ENCODE measurements at places on chromosomes 12 and 14. TPM values are rescaled to one million over a fixed set of nuclear protein-coding genes. Genes with fewer than 3 reads are reported as not detected.

The EPYC gene
- not detected for total RNA-seq

The VWF gene
- 0.02 TPM for total RNA-seq

The KRT80 gene
- not detected for total RNA-seq

GRCh38 chr14:74595006-74595735, 16.9 kb downstream of the LTBP2 start:
- DNase-seq: no peak

- no peak for DNase-seq
Observed at GRCh38 chr14:92316937-92317336, 6.0 kb upstream of the SLC24A4 start.

DNA sequence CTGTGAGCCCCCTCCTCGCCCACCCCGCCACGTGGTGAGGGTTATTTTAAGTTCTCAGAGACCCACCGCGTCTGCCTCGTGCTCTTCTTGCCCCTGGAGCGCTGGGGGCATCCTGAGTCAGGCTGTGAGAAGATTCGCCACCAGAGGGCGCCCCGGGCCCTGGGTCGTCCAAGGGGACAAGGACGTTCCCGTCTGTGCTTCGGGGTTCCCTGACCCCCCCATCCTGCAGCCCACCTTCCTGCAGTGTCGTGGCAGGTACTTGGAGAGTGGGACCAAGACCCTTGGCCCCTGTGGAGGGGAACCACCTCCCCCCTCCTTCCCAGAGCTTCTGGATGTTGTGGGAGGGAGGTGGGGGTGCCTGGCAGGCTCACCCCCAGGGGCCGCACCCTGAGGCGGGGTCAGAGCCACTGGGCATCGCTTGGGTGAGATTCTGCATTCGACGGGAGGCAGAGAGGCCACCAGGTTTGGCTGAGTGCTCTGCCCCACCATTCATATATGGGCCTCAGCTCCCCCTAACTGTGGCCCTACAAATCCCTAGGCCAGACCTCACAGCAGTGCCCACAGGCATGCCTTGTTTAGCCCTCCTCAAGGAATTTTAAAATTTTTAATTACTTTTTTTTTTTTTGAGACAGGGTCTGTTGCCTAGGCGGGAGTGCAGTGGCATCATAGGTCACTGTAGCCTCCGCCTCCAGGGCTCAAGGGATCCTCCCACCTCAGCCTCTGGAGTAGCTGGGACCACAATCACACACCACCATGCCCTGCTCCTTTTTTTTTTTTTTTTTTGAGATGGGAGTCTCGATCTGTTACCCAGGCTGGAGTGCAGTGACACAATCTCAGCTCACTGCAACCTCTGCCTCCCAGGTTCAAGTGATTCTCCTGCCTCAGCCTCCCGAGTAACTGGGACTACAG, 17.0 kb downstream of the RHOF start:
- DNase-seq: peak; percentile 90

- peak; percentile 75 for DNase-seq
Observed at GRCh38 chr12:130775953-130776856, 60.1 kb upstream of the RIMBP2 start.

- no peak for DNase-seq
Observed at GRCh38 chr12:46360908-46361666, 11.5 kb downstream of the SLC38A2 start.

DNA sequence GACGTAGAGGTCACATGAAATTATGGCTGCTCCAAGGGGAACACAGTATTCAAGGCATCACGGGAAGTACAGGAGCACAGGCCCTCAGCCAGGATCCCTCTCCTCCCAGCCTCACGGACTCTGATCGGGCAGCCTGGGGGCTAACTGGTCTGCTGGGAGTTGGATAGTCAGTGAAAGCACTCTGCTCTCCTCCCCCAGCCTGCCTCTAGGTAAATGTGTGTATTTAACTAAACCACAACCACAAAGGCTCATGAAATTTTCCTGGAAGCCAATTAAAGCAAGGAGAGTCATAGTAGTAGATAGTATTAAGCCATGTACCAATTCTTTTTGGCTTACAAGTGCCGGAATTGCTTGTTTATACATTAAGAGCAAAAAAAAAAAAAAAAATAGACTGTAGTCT, 254.3 kb downstream of the MSRB3 start:
- no peak for DNase-seq

Data from activated T-cell treated with anti-CD3 and anti-CD28 coated beads, Interleukin-2, amount 50 U/mL, for 72 hours (primary cell).